ENCODE measurements at places on chromosomes 1 and 21.

- DNase-seq, result no peak
Measured at GRCh38 chr1:244783138-244783537, 52.3 kb upstream of the COX20 start.

- DNase-seq, result peak; percentile 72
Measured at GRCh38 chr21:14737922-14738321, 191.8 kb upstream of the SAMSN1 start.

DNA sequence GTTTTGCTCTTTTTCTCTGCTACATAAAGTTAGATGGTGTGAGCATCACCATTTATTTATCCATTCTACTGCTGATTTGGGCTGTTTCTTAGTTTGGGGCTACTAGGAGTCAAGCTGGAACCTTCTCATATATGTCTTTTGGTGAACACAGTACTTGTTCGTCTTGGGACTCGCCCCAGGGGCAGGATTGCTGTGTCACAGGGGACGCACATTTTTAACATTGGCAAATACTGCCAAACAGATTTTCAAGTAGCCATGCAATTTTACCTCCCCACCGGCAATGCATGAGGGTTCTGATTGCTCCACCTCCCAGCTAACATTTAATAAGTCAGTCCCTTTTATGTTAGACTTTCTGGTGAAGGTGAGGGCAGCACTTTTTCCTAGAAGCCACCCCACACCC lies 7.5 kb upstream of the IFFO2 start:
- DNase-seq, result no peak

- DNase-seq, result no peak
Measured at GRCh38 chr1:184101141-184101540, 49.6 kb downstream of the TSEN15 start.

- DNase-seq, result no peak
Measured at GRCh38 chr1:1175221-1176062, 1.8 kb downstream of the TTLL10 start.

DNA sequence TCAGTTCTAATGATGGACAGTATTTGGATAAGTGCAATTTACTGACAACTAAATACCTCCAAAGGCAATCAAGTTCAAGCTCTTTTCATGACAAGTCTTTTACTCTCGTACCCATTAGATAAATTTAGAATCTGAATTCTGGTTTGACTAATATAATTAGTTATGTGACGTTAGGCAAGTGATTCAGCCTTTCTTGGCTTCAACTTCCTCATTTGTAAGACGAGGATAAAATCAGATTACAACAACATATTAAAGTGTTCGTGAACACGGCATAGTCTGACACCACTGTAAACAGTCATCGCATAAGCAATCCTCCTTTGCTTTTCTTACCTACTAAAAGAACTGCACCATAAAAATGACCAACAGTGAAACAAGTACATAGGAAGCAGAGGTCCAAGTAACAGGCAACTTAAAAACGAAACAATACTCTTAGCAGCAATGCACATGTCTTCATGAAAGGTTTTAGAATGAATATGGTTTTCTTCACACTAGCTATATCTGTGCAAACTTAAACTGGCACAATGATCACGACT lies 25.7 kb downstream of the COA6 start:
- peak; percentile 92 for DNase-seq

- DNase-seq, result no peak
Measured at GRCh38 chr1:48285525-48285924, 63.0 kb downstream of the SLC5A9 start.

DNA sequence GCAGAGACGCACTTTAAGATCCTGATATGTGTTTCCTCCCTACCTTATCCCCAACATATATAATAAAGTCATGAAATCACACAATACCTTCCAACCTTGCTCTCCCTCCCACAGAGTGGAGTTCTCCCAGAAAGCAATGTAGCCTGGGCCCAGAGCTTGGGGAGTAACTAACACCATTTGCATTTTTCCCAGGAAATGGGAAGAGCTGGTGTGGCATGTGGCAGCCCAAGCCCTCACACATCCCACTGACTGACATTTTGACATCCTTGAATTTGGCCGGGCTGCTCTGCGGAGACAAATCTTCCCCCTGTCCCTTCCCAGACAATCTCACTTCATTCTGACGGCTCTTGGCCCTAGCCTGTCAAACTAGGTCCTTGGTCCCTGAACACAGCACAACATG lies 37.0 kb upstream of the ATP2B4 start:
- DNase-seq, result no peak

- no peak for DNase-seq
Measured at GRCh38 chr1:143735764-143736461, 235.9 kb downstream of the FAM72C start.

- peak; percentile 93 for DNase-seq
Measured at GRCh38 chr21:39004634-39005501, 178.4 kb downstream of the PSMG1 start.

GRCh38 chr1:94562519-94563260 lies 21.1 kb upstream of the F3 start:
- no peak for DNase-seq
